Stimulated activated CD4-positive, alpha-beta T cell treated with anti-CD3 and anti-CD28 coated beads, TNF-alpha, amount 100 ng/mL, for 48 hours (primary cell): ENCODE measurements at places on chromosomes 4 and X.

- no peak for DNase-seq
Observed at GRCh38 chrX:25968920-25969319, 169.2 kb upstream of the MAGEB18 start.

DNA sequence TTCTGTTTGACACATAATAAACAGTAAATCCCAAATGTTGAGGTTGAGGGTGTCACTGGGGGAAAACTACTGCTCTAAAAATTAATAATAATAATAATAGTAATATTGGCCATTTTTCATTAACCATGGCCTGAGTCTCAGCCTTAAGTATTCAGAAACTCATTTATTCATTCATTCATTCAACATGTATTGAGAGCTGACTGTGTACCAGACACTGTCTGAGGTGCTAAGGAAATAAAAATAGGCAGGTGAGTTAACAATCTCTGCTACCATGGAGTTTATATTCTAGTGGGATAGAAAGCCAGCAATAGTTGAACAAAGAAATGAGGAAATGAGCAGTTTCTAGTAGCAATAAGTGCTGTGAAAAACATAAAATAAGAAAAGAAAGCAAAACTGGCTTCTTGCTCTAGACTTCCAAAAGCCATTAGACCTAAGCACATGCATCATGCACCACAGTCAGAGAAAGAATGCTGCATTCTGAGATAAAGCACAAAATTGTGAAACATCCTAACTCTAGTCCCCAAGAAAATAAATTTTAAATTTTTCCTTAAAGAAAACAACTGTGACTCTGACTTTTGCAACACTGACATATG lies 278.7 kb downstream of the RCHY1 start:
- DNase-seq: no peak

DNA sequence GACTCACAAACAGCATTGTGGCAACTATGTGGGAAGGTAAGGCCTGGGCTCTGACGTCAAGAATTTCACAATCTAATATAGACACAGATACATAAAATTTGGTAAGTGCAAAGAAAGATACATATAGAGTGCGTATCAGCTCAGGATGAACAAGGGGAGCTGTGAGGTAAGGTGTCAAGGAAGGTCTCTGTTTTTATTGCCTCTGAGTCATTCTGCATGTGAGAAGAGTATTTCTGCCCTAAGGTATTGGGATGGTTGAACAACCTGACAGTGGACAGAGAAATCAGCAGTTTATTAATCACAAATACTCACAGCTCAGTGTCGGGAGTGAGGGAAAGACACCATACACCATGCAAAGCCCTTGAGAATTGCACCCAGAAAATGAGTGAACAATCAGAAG lies 89.8 kb downstream of the COMMD8 start:
- DNase-seq: no peak

DNA sequence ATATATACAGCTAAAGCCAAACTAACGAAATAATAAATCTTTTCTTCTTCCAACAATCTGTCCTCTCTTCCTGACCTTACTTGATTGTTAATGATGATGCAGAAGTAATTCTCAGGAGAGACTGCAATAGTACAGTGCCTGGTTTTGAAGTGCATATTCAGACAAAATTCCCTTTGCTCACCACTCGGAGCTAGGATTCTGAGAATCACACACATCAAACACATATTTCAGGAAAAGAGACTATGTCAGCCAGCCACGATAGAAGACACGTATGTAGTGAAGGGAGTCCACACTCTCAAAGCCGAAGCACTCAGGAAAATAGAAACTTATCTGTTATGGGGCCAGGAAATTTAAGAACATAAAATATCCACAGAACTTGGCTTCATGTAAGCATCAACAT lies 362.5 kb upstream of the FAT1 start:
- DNase-seq: no peak

GRCh38 chrX:24110069-24110468 lies 39.5 kb upstream of the ZFX start:
- DNase-seq: no peak

- DNase-seq: no peak
Observed at GRCh38 chrX:128518508-128518907, 466.3 kb upstream of the ACTRT1 start.

GRCh38 chr4:24747234-24747975 lies 48.0 kb upstream of the SOD3 start:
- DNase-seq: no peak

GRCh38 chr4:155496294-155496626 lies 119.5 kb upstream of the MAP9 start:
- no peak for DNase-seq

DNA sequence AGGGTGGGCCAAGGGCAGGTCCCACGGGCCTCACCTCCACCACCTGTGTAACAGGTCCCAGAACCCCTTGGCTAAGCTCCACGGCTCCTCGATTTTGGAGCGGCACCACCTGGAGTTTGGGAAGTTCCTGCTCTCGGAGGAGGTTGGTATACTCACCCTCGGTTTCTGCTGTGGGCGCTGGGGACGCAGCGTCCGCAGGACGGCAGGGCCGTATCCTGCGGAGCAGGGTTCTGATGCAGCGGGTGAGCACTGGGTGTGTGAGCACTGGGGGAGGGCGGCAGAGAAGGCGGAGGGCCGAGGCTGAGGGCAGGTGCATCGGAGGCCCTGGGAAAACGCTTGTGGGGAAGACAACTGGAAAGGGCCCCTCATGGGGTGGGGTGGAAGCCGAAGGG lies 11.0 kb downstream of the ATP5ME start:
- no peak for DNase-seq
